ENCODE measurements at places on chromosomes 13 and 19. TPM values are rescaled to one million over a fixed set of nuclear protein-coding genes. Genes with fewer than 3 reads are reported as not detected.

GRCh38 chr19:40280608-40281221 is 4.4 kb downstream of the AKT2 start:
- no peaks in the 10 kb centered on the region for H3K27me3 ChIP-seq
- DNase-seq = peak; percentile 60
- peaks cover 81% of the 10 kb centered on the region for H3K4me1 ChIP-seq

DNA sequence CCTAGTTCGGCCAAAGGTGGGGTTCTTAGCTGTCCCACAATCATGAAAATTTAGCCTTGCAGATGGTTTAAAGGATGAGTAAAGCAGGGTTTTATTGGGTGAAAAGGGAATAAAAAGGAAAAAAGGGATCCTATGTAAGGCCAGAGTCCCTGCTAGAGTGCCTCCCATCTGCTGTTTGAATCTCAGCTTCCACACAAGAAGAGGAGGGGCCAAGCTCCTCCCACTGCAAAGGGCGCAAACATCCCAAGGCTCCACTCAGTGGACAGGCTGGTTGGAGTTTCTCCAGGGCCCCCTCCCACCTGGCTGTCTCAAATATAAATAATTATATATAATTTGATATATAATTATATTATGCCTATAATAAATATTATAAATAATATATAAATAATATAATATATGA is 1272.1 kb upstream of the PCDH20 start:
- no peaks in the 10 kb centered on the region for H3K27me3 ChIP-seq
- no peak overlapping the region for H3K27ac ChIP-seq
- H3K4me1 ChIP-seq = no peaks in the 10 kb centered on the region

- no peaks in the 10 kb centered on the region for H3K36me3 ChIP-seq
- no peak overlapping the region for H3K27ac ChIP-seq
- no peaks in the 10 kb centered on the region for H3K27me3 ChIP-seq
- H3K4me1 ChIP-seq = no peaks in the 10 kb centered on the region
- no peak for DNase-seq
- H3K4me3 ChIP-seq = no peak overlapping the region
These were observed 27.6 kb upstream of the MATK start for GRCh38 chr19:3813473-3814392.

- DNase-seq = no peak
- H3K36me3 ChIP-seq = no peaks in the 10 kb centered on the region
- H3K27ac ChIP-seq = no peak overlapping the region
- no peaks in the 10 kb centered on the region for H3K4me1 ChIP-seq
- peak overlapping the region; percentile 96 for H3K4me3 ChIP-seq
These were observed 1.5 kb downstream of the NDFIP2 start for GRCh38 chr13:79482281-79482970.

DNA sequence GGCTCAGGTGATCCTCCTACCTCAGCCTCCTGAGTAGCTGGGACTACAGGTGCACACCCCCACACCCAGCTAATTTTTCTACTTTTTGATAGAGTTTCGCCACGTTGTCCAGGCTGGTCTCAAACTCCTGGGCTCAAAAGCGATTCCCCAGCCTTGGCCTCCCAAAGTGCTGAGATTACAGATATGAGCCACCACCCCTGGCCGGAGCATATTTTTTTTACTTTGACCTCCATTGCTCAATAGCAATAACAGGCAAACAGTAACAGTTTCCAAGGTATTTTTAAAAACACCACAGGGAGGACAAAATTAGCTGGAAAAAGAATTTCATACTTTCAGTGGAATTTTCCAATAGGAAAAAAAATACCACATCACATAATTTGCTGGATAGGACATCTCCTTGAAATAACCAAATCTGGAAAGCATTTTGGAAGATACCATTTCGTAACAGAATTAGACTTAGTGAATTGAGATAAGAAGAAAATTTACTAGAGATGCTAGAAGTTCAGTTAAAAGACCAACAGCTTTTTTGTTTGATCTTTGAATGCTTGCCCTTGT is 5.2 kb downstream of the DUXA start:
- H3K27ac ChIP-seq = no peak overlapping the region
- no peaks in the 10 kb centered on the region for H3K4me1 ChIP-seq
- H3K4me3 ChIP-seq = no peak overlapping the region
- no peak for DNase-seq

DNA sequence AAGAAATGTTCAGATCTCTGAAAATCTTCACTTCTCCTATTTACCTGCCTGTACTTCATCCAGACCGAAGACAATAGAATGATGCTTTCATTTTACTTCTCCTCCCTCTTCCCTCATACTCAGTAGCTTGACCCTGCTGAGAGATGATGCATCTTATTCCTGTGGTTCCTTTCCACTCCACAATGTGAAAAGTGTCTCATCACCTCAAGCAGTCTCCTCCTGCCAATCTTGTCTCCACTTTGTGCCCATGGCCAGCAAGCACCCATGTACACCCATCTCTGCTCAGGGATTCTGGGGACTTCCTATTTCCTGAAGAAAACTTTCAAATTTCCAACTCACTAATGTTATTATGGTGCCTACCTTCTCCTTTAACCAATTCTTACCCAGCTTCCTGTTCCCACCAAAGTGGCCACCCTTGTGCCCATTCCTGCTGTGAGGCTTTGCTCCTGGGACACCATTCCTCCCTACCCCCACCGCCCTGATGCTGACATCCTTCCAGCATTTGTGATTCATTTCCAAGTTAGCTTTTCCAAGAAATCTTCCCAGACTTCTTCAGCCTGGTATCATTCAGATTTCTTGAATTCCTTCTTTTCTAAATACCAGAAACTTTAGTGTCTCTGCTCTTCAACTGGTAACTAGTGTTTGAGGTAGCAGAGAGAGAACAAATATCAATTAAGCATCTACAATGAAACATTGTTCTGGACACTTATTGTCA is 212.5 kb downstream of the POSTN start:
- DNase-seq = no peak
- no peaks in the 10 kb centered on the region for H3K27me3 ChIP-seq
- H3K4me3 ChIP-seq = no peak overlapping the region
- no peaks in the 10 kb centered on the region for H3K4me1 ChIP-seq

DNA sequence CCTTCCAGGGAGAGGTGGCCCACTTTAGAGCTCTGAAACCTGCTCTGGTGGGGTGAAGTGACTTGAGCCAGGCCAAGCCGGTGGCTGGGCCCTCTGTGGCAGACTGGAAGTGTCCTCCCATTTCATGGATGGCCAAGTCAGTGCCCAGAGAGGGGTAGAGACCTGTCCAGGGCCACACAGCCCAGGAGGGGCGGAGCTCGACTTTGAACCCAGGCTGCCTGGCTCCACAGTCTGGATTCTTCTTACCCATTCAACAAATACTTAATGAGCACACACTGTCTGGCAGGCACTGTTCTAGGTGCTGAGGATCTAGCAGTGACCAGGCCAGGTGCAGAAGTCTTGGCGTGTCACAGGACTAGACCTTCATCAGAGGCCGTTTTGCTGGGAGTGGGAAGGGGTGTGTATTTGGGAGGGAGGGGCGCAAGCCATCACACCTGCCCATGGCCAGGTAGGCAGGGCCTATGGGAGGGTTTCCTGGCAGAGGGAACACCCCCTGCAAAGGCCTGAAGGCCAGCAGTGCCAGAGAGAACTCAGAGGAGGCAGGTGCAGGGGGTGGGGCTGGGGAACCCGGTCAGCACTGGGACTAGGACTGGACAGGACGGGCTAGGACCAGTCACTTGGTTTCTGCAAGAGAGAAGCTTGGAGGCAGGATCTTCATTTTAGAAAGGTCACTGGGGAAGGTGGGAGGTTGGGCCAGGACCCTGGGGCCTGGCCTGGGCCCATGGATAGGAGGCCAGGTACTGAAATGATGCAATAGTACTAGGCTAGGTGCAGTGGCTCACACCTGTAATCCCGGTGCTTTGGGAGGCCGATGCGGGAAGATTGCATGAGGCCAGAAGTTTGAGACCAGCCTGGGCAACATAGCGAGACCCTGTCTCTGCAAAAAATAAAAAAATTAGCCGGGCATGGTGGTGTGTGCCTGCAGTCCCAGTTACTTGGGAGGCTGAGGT is 31.8 kb downstream of the DNM2 start:
- peaks cover 52% of the 10 kb centered on the region for H3K4me1 ChIP-seq
- no peaks in the 10 kb centered on the region for H3K36me3 ChIP-seq
- DNase-seq = no peak
- no peaks in the 10 kb centered on the region for H3K27me3 ChIP-seq

DNA sequence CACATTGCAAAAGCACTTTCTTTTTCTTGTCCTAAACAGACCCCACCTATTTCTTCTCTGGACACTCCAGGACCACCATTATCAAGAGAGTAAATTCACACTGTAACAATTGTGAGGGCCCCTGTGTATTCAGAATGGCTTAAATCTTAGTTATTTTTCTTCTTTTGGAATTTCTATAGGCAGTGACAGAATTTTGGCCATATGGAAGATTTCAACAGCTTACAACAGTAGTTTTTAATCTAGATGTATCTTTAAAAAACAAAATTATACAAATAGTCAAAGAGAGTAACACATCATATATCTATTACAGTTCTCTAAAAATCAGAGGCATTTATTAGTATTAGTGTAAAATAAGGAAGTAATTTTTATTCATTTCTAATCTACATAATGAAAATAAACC is 482.1 kb downstream of the LIG4 start:
- H3K27ac ChIP-seq = no peak overlapping the region
- H3K4me3 ChIP-seq = no peak overlapping the region
- H3K27me3 ChIP-seq = no peaks in the 10 kb centered on the region

DNA sequence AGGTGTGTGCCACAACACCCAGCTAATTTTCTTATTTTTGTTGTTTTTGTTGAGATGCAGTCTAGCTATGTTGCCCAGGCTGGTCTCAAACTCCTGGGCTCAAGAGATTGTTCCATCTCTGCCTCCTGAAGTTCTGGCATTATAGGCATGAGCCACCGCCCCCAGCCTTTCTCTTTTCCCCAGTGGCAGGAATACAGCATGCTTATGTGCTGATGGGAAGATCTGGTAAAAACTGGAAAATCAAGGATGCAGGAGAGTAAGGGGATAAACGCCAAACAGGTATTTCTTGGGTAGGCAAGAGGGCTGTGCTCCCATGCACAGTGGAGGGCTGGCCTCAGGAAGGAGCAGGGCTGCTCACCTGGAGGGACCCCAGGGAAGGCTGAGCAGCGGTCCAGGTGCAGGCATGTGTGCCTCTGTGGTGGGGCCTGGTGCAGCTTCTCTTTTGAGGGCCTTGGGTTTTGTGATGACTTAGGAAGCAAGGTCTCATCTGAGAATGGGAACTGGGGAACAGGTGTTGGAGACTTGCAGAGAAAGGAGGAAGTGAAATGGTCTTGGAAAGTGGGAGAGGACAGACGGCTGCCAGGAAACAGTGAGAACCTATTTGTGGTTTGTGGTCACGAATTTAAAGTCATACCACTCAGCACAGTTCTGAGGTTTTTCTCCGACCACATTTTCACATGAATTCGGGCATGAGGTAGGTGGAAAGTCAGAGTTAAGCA is 106.5 kb downstream of the TEX26 start:
- H3K4me3 ChIP-seq = no peak overlapping the region
- H3K27ac ChIP-seq = no peak overlapping the region
- DNase-seq = no peak
- peaks cover under 1% of the 10 kb centered on the region for H3K4me1 ChIP-seq
- no peaks in the 10 kb centered on the region for H3K36me3 ChIP-seq
- no peaks in the 10 kb centered on the region for H3K27me3 ChIP-seq

GRCh38 chr19:27776020-27776419 is 1436.9 kb downstream of the UQCRFS1 start:
- no peak overlapping the region for H3K4me3 ChIP-seq
- no peak overlapping the region for H3K27ac ChIP-seq
- H3K36me3 ChIP-seq = no peaks in the 10 kb centered on the region
- DNase-seq = no peak
- H3K27me3 ChIP-seq = no peaks in the 10 kb centered on the region

The LILRB3 gene
- 11.0 TPM for total RNA-seq

The LYPD3 gene
- total RNA-seq = 0.71 TPM

The VAV1 gene
- 1.1 TPM for total RNA-seq
